ENCODE measurements at places on chromosomes 2 and 18.
A peak's percentile ranks its signal among the peaks of the same experiment; 100 is the strongest.

- DNase-seq, result peak; percentile 13
These were observed 15.8 kb upstream of the FEZ2 start for GRCh38 chr2:36613801-36614200.

- DNase-seq, result no peak
These were observed 431 bp upstream of the EIF5B start for GRCh38 chr2:99336804-99337112.

DNA sequence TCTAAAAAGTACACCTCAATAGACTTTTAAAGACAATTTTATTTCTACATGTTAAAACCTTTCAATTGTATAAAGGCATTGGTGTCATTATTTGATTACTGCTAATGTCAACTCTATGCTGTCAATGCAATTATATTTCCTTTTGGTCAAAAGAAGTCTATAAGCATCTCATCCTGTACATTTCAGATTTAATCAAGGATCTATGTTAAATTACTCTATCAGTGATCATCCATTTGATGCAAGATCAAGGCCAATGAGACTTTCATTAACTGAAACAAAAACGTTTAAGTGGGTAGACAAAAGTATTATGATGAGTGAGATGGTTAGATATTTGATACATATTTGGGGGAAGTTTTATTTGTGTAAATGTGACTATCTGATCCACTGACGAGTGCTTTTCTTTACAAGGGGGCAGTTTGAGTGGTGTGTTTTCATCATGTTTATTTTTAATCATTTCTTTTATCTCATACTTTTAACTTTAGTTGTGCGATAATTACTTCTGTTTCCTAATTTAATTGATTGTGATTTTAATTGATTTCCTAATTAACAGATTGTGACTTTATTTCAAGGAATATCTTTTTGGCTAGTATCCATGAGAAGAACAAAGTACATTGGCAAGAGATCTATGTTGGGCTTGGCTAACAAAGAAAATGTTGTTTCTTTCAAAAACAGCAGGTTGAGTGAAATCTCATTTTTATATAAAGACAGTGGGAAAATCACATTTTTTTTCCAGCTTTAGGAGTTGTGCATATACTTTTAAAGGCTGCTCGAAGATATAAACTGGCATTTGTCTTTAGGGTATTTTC is 1.1 kb downstream of the ARHGAP28 start:
- no peak for DNase-seq

GRCh38 chr2:29519338-29519925 is 402.0 kb downstream of the ALK start:
- DNase-seq, result peak; percentile 91

DNA sequence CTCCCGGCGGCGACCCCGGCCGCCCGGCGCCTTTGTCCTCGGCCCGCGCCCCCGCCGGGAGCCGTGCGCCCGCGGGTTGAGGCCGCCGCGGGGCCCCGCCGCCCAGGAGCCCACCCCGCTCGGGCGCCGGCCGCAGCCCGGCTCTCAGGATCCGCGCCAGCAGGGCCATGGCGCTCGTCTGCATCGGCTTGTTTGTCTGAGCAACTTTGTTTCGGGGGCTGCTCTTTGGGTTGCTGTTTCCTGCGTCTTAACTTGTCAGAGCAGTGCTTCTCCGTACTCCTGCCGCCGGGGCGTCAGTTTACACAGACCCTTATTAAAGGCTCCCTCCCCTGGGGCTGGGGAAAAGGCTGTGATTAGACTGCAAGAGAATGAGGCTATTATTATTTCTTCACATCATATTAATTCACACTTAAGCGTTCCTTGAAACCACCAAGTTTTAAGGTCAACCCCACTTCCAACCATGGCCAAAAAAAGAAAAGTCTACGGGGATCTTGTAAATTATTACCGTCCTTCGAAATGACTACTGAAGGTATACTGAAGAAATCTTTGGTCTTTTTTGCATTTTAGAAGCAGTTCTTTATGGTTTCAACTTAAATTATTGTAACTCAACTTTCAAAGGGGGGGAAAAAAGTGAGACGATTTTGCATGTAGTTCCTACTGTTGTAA is at the start of gene CYP27C1:
Gene CYP27C1 (minus strand): TSS at position 198 of the 666 bp plus-strand sequence. CDS start 29 bp downstream, at position 169.
- peak; percentile 31 for DNase-seq
